ENCODE measurements at places on chromosomes 2 and 18. TPM values are rescaled to one million over a fixed set of nuclear protein-coding genes. Genes with fewer than 3 reads are reported as not detected.
A peak's percentile ranks its signal among the peaks of the same experiment; 100 is the strongest.

DNA sequence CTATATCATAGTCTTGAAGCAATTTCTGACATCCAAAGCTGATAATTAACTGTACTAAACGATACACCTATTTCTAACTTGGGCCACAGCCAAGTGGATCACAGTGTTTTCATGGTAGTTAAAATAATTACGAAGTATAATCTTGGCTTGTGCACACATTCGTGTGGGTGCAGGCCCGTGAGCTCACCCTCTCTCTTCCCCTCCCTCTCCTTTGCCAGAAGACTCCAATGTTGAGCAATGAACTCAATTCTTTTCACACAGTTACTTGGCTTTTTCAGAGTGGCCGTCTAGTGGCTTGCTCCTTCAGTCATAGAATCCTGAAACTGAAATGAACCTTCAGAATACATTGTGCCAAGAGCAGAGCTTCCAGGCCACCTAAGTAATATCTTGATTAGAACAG, 178.7 kb downstream of the NCKAP5 start:
- no peak for DNase-seq

DNA sequence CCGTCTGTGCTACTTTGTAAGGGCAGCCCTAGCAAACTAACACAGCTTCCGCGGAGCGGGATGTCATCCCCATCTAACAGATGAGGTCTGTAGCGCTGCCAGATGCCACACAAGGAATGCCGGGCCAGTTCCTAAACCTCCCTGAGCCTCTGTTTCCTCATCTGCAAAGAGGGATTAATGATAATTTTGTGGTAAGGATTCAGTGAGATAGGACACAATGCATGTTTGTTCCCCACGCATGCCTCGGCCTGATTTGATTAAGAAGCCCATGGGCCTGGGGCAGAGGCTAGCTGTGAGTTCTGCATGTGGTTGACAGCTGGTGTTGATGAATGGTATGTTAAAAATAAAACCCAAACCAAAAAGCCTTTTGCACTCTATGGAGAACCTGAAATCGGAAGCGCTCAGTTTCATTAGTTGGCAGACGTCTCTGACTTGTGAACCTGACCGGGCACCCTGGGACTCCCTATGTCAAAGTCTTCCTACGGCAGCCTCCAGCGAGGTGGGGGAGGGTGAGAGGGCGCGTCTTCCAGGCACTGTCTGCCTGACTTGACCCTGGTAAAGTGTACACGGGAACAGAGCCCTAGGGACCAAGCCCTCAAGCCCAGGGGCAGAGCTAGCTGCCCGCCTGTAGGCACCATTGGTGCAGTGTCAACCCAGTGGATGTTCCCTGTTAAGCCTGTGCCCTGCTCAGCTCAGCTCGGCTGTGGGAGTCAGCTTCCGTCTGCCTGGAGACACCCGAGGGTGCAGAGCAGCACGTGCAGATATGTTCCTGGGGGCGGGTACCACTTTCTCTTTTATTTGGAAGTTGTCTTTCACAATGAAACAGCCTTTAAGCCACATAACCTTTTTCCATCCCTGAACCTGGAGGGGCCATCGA, 14.8 kb upstream of the INHBB start:
- DNase-seq: no peak

- DNase-seq: no peak
Observed at GRCh38 chr2:242034138-242034537, 164.6 kb downstream of the RTP5 start.

DNA sequence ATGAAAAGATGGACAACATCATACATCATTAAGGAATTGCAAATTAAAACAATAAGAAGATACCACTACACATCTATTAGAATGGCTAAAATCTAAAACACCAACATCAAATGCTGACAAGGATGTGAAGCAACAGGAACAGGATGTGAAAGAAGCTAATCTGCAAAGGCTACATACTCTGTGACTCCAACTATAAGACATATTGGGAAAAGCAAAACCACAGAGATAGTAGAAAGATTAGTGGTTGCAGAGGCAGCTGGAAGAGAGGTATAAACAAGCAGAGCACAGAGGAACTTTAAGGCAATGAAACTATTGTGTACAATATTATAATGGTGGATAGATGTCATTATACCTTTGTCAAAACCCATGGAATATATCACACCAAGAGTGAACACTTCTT, 393.7 kb upstream of the RAB6C start:
- DNase-seq: no peak

DNA sequence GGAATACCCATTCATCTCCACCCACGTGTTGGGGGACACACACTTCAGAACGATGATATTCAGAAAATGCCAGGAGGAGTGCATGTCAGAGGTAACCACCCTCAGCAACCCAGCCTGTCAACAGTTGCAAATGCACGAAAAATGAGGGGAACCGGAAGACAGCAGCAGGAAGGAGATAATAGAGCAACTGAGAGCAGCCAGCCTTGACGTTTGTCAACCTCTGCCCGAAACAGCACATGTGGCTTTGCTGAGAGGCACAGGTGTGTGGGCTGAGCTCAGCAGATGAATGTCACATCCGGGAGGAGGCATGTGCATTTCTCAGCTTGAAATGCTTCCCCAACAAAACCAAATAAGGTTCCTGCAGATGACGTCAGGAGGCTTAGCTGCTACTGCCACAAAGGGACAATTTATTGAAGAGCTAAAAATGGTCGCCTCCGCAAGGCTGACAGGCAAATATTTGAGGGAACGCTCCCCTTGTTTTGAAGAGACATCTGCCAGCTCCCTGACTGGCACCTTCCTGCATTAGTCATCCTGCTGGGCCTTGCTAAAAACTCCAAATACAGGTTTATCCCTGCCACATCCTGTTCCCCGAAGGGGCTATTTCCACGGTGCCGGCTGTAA, 419.0 kb downstream of the NBAS start:
- peak; percentile 4 for DNase-seq

The CD207 gene
- not detected for total RNA-seq

GRCh38 chr18:74895686-74896085, 298.0 kb downstream of the ZNF407 start:
- DNase-seq: no peak

The SLC20A1 gene
- 117 TPM for total RNA-seq

GRCh38 chr2:201733544-201733943, 35.1 kb upstream of the MPP4 start:
- DNase-seq: no peak

GRCh38 chr2:205903549-205904129, 182.3 kb downstream of the INO80D start:
- no peak for DNase-seq

DNA sequence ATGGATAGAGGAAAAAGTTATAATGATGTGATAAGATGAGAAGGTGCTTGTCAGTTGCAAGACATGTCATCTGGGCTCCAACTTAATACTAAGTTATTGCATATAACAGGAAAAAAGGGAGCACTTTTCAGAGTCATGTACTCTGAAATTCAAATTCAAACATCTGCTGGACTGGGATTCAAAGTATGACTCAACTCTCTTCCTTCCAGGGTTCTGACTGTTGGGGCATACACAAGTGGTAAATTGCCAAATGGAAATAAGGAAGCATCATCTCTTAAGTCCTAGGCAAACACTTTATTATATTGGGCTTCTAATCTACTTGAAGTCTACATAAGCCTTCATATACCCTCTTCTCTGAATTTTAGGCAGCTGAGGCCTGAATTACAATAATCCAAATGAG, 44.9 kb downstream of the ZBTB14 start:
- DNase-seq: no peak

GRCh38 chr2:127401757-127402695, 14.3 kb upstream of the MAP3K2 start:
- DNase-seq: no peak

The ALK gene
- not detected for total RNA-seq

Data from MG63 (cell line).